Activated T-helper 9 cell treated with anti-CD3 and anti-CD28 coated beads, Interleukin-2, amount 50 U/mL, for 16 hours (primary cell): ENCODE measurements at places on chromosomes 16 and 17.

- no peak for DNase-seq
These were observed 188.7 kb upstream of the GSE1 start for GRCh38 chr16:85424260-85425073.

DNA sequence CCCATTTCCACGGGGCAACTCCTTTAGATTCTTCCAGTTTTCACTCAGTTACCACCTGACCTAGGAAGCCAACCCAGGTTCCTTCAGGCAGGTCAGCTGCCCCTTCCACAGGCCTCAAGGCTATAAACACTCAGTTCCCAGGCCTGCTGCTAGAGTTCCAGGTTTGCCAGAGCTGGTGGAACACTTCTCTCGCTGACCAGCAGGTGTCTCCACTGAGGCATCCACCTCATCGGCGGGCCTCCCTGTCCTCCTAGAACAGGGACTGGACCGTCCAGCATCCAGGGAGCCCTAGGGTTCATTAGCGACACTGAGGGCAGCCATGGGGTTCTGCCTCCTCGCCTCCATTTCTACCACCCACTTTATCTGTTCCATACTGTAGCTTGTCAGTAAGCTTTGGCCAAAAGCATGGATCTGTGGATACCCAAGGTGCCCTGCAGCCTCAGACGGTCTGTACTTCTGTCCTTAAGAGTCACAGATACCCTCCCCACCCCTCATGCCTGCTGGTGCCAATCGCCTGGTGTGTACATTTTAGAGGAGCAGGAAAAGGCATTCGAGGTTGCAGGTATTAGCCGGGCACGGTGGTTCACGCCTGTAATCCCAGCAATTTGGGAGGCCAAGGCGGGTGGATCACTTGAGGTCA is 29.0 kb downstream of the PIMREG start:
- peak; percentile 37 for DNase-seq

GRCh38 chr16:7137560-7138330 is 194.9 kb upstream of the RBFOX1 start:
- no peak for DNase-seq

DNA sequence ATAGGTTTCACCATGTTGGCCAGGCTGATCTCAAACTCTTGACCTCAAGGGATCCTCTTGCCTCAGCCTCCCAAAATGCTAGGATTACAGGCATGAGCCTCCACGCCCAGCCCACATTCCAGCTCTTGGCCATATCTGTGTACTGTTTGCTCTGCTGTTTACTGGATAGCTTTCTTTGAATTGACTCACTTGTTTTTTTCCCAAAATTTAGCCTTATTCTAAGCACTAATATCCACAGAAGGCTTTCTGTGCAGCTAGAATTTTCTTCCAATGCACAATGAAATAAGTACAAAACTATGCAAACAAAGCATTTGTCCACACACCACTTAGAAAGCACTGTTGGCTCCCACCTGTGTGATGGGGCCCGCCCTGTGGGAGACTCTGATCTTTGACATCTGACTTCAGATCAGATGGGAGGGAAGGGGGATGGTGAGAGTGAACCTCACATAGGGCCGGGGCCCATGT is 72.2 kb downstream of the CLEC16A start:
- no peak for DNase-seq

- no peak for DNase-seq
These were observed 13.9 kb downstream of the CLUH start for GRCh38 chr17:2697611-2698162.

- DNase-seq = peak; percentile 49
These were observed 717 bp upstream of the CNP start for GRCh38 chr17:41965694-41966462.

DNA sequence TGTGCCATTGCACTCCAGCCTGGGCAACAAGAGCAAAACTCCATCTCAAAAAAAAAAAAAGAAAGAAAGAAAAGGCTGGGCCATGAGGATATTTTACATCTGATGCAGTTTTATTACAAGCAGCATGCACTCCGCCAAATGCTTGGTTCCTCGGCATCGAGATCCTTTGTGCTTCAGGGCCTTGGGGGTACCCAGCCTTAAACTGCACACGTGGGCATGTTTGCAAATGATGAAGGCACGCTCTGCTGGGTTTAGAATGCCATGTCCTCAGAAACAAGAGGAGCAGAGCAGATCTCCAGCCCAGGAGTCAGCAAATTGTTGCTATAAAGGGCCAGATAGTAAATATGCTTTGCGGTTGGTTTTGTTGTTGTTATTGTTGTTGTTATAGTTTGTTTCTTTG is 153.2 kb downstream of the KATNIP start:
- no peak for DNase-seq

DNA sequence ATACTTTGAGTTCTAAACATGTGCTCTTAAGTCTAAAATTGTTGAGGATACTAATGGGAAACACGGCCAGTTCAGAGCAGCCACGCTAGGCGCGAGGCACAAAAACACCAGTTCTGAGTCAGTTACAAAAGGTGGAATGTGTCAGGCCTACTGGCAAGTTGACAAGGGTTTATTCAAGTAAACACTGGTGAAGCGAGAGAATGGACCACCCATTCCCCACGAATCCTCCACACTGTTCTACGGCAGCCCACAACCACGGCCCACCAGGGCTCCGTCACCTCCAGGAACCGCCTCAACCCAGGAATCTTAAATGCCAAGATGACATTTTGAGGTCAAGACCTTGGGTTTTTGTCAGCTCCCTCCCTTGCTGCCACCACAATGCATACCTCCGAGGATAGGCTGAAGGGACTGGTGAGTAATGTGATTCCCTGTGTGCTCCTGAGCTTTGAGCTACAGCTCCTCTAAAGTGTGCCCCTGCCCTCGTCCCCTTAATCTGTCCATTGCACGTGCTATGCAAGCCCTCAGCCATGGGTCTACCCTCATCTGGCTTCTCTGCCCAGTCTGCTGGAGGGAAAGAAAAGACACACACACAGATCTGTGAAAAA is 28.5 kb upstream of the TRAP1 start:
- DNase-seq = no peak

- no peak for DNase-seq
These were observed 19.1 kb downstream of the C16orf95 start for GRCh38 chr16:87297918-87298631.

GRCh38 chr17:59892251-59892923 is 356 bp downstream of the TUBD1 start:
- no peak for DNase-seq

GRCh38 chr17:42193969-42194899 is at the start of gene GHDC:
Gene GHDC, minus strand, starts transcription at chr17:42194494. Its CDS starts 913 bp downstream, at chr17:42193581.
- peak; percentile 65 for DNase-seq

GRCh38 chr16:23206986-23207385 is 24.4 kb downstream of the SCNN1G start:
- no peak for DNase-seq

DNA sequence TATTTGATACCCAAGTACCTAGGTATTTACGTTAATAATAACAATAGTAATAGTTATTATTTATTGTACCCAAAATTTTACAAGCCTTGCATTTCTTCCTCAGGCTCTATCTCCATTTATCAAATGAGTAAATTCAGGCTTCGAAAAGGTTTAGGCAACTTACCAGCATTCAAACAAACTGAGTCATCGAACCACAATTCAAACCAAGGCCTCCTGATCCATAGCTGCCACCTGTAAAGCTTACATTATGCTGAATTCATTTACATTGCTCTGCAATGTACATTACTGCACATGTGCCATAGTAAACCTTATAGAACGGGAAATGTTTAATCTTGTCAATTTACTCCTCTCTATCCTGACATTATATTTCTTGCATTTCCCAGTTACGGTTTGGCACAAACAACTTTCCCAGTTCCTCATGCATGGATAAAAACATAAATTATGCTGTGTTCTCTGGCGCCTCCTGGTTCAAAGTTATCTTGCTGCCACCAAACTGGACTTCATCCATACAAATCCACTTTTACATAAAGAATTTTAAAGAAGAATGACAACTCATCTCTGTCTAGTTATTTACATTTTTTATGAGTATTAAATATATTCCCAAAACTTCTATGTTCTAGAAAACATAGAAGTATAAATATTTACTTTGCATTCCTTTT is 360.6 kb upstream of the SOX9 start:
- DNase-seq = no peak

DNA sequence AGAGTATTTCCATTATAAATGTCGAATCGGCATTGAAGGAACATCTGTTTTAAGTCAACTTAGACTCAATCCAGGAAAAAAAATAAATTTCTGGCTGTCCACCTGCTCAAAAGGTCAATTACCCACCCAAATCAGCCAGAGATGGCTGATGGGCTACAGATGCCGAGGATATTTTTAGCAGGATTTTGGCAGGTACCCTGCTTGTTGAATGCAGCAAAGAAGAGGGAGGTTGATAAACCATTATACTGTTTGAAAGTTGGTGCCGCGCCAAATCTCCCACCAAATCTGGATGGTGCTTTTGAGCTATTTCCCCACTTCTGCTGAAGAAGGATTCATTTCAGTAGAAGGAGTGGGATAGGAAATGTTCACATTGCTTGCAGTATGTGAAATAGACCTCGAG is 537.7 kb downstream of the MAF start:
- no peak for DNase-seq

DNA sequence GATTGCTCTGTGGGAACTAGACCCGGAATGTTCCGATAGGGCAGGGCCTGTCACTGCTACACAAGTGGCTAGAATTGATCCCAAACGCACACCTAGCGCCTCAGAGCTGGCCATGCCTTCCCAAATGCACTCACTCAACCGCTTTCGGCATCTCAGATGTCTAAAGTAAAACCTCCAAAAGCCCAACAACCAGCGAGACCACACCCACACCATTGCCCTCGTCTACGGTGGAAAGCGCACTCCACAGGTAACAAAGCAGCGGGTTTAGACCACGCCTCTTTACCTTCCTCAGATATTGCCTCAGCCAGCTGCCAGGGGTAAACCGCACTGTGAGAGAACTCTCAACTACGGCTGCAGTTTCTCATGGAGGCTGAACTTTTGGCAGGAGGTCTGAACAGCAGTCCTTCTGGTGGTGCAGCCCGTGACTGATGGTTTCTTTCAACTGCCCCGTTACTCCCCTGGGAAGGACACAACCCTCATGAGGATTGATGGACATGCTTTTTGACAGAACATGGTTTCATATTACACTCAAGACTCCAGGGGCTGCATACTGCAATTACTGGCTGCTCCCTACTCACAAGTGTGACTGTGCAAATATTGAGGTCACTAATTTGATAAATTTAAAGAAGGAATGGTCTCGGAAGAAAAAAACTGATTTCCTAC is 34.5 kb downstream of the USP7 start:
- DNase-seq = no peak

GRCh38 chr17:71304498-71305158 is 816.2 kb upstream of the SOX9 start:
- no peak for DNase-seq

- DNase-seq = no peak
These were observed 997.6 kb upstream of the RBFOX1 start for GRCh38 chr16:6335072-6335471.

DNA sequence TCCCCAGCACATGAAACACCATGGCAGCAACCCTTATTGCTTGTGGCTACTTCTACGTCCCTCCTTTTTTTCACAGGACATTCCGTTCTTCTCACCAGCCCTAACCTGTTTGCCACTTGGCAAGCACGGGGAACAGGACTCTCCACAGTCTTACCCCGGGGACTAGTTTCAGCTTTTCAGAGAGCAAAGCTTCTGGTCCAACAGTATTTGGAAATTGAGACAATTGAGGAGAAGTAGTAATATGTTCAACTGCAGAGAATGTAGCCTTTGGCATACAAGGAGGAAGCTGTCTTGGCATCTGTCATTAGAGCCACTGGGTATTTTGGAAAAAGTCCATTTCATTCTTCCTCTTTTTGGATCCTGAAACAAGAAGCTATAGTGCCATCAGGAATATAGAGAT is 65.7 kb downstream of the MAP2K6 start:
- no peak for DNase-seq

DNA sequence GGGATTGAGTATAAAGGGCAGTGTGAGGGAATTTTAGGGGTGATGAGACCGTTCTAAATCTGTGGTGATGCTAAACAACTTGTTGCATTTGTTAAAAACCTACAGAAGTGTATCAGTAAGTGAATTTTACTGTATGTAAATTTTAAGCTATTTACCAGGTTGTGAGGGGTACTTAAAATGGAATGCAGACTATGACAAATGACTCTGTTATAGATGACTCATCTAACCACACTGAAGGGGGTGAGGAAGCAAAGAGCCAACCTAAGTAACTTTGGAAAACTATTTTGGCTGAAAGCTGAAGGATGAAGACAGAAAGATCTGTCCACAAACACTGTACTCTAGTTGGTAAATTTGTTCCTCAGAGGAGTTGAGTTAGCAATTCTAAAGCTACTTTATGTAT is 5.3 kb upstream of the MKS1 start:
- DNase-seq = no peak

DNA sequence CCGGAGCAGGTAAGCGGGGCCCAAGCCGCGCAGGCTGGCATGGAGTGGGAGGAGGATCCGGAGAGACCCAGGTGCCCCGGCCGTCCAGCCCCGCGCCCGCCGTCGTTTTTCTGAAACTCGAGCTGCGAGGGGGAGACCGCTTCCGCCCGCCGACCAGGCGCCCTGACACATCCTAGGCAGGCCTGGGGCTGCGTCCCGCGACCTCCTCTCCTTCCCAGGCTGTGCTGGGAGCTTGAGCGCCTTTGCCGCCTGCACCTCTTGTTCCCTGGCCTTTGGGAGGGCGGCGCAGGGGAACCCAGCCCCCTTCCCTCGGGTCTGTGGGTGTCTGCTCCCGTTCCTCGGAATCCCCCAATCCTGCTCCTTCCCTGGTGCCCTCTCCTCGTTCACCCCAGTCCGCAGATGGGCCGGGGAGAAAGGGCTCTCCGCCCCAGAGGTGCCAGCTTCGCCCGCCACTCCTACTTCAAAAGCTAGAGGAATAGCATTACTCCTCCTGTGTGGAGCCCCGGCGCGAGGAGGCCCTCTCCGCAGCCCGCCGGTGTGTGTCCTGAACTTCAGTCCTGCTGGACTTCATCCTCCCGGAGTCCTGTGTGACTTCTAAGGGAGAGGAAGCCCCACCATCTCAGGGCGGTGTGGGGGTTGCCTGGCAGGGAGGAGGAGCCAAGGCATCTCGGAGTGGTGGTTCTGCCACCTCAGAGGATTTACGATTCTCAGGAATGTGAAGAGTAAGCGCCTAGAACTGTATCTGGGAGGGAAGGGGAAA is 1.0 kb downstream of the NHERF1 start:
- DNase-seq = peak; percentile 27

GRCh38 chr16:54231919-54232318 is 54.7 kb downstream of the IRX3 start:
- no peak for DNase-seq
